ENCODE measurements at places on chromosomes 7 and 10.

DNA sequence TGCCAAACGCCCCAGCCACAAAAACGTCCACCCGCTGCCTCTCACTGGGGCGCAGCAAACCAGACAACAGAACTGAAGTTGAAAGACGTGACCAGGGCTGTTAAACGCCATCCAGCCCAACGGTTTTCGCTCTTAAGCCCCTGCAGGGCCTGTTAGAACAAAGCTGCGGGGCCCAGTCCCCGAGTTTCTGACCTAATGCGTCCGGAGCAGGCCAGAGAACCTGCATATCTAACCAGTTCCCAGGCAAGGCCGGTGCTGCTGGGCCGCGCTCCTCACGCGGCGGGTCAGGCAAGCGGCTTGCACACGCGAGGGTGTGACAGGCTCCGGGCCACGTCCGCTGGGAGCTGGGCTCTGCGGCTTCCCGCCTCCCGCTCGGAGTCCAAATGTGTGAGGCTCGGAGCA lies 87.0 kb downstream of the PTPRN2 start:
- no peak for DNase-seq

- DNase-seq = no peak
Observed at GRCh38 chr10:28545967-28546644, 13.2 kb downstream of the WAC start.

- no peak for DNase-seq
Observed at GRCh38 chr10:21406595-21407193, 118.8 kb downstream of the SKIDA1 start.

- DNase-seq = no peak
Observed at GRCh38 chr7:133753513-133753912, 373.6 kb upstream of the LRGUK start.

- no peak for DNase-seq
Observed at GRCh38 chr10:22442063-22442462, 96.8 kb downstream of the SPAG6 start.

GRCh38 chr7:122577449-122578003 lies 121.4 kb downstream of the RNF133 start:
- DNase-seq = no peak

- DNase-seq = no peak
Observed at GRCh38 chr10:24041034-24041433, 167.9 kb upstream of the KIAA1217 start.

GRCh38 chr10:83968052-83968451 lies 171.3 kb upstream of the GHITM start:
- DNase-seq = no peak

GRCh38 chr10:92790440-92790839 lies 57.9 kb upstream of the EXOC6 start:
- no peak for DNase-seq
